ENCODE measurements at places on chromosomes 13 and 19.

DNA sequence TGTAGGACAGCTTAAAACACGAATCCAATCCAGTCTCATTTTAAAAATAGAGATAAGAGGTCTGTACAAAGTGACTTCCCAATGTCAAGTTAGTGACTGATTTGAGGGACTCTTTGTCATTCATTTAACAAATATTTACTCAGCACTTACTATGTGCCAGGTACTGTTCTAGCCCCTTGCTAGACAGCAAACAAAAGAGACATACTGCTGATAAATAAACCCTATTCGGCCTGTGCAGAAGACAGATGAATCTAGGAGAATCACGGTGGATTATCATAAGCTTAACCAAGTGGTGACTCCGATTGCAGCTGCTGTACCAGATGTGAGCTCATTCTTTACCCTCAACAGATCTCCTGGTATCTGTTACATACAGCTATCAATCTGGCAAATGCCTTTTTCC is 6.4 kb upstream of the ELF1 start:
- DNase-seq, result no peak

DNA sequence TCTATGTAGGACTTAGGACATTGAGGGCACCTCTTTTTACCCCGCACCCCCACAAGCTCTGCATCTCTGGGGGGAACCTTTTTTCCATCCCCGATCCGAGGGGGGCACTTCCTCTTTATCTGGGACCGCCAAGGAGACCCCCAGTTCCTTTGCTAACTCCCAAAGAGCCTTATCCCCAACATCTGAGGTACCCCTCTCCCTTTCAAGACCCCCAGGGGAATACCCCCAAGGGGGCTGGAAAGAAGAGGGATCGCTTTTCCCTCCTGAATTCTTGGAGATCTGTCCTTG is 1.1 kb downstream of the TNFSF9 start:
- no peak for DNase-seq

DNA sequence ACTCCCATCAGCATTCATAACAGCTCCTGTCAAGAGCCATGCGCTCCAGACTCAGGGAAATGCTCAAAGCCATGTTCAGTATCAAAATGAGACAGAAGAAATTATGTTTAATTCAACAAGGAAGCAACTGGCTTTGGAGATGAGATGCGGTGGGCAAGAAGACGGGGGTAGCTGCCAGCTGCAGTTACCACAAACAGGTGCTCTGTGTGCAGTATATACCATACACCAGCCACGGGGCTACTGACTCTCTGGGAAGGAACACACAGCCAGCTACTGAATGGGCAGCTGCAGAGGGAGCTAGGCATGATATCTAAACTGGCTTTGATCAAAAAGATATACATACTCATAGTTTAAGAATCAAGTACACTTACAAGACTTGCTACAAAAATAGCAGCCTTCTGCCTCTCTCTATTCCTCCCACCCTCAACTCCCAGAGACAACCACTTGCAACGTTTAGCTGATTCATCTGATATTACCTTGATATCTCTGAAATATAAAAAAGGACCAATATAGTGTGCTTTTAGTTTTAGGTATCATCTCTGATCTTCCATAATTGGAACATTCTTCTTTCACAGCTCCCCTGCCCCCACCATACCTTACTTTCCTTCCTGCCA is 593.0 kb downstream of the UQCRFS1 start:
- DNase-seq, result no peak

DNA sequence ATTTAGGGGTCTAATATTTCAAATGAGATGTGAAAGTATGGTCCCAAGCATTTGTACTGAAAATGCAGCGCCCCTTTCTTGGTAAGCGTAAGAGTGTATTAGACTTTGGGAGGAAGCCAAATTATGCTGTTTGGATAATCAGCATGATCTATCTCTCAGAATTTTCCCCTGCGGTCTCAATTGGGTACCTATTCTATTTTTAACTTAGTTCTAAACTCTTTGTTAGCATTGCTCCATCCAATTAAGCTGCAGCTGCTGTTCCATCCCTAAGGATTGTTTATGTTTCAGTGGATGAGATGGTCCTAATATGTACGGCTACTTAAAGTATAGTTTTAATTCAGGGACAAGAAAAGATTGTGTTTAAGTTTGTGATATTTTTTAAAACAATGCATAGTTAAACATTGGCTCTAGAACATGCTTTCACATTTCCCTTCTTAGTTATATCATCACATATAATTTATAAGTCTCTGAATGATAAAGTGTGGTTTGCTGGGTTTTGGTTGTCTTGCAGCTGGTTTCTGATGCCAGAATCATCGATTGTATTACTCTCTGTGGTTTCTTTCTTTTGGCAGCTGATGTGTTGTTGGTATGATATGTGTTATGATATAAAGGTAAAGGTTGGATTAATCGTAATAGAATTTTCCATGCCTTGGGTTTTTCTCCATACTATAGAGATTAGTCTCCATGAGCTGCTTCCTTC is 15.0 kb downstream of the POLR1D start:
- no peak for DNase-seq

DNA sequence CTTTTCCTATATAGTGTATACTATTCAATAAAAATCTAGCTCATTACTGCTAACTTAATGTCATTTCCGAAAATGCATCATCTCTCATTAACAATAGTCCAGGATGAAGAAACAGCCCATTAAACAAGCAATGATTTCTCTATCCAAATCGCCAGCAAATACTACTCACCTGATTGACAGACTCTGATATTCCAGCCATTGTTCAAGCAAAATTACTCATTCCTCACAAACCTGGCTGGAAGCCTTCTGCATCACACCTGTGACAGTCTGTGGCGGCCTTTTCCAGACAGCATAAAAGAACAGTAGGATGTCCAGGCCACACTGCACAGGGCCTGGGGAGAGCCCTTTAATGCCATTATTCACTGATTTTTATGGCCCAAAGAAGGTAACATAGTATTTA is 115.9 kb downstream of the ABCC4 start:
- no peak for DNase-seq

All from CD4-positive, alpha-beta T cell treated with Interleukin-12 subunit alpha and Interleukin-12 subunit beta, for 1 hour (primary cell).